ENCODE measurements at places on chromosomes 11 and 22. TPM values are rescaled to one million over a fixed set of nuclear protein-coding genes. Genes with fewer than 3 reads are reported as not detected.
A peak's percentile ranks its signal among the peaks of the same experiment; 100 is the strongest.

- H3K27me3 ChIP-seq: no peaks in the 10 kb centered on the region
- DNase-seq: no peak
- H3K36me3 ChIP-seq: peaks cover 2% of the 10 kb centered on the region
- H3K4me3 ChIP-seq: no peak overlapping the region
These were observed 489.4 kb downstream of the KCNA4 start for GRCh38 chr11:29527391-29527936.

The F2 gene
- not detected for total RNA-seq

- peaks cover 30% of the 10 kb centered on the region for H3K27me3 ChIP-seq
- H3K27ac ChIP-seq: no peak overlapping the region
- H3K4me3 ChIP-seq: no peak overlapping the region
These were observed 268.0 kb downstream of the CTTN start for GRCh38 chr11:70666311-70666710.

DNA sequence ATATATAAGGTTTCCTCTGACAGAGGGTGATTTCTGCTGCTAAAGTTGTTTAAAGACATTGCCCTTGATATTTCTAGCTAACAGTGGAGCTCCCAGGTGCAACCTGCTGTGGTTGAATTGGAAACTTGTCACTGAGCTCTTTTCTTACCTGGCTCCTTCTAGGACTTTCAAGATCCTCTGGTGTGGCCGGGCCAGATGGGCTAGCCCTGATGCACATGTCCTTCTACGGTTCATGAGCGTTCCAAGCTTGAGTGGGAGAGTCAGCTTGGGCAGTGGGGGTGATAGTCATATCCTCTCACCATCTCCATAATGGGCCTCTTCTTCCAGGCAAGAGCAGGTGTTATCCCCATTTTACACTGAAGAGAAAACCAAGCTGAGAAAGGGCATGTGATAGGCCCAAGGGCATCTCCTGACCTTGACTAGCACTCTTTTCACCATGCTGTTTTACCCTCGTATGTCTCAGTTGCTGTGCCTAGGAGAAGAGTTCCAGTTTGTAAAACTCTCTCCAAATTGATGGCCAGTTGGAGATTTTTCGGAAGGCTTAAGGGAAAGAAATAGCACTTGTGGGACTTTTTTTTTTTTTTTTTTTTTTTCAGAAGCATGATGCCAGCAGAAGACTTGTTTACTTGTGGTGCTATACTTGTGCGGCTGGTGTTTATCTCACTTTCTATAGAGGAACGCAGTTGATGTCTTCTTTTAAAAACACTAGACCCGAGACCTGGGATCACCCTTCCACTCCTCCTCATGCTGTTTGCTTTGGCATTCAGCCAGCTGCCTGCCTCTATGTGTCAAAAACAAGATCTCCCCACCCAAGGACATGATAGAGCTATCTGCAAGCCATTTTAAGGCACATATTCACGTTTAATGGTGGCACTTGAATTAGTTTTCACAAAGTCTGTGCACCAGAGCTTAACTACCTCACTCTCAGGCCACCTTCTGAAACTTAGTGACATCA lies 32.6 kb downstream of the TEAD1 start:
- DNase-seq: no peak
- no peak overlapping the region for H3K4me3 ChIP-seq
- no peaks in the 10 kb centered on the region for H3K4me1 ChIP-seq
- H3K36me3 ChIP-seq: no peaks in the 10 kb centered on the region
- peaks cover 71% of the 10 kb centered on the region for H3K27me3 ChIP-seq
- H3K27ac ChIP-seq: no peak overlapping the region

GRCh38 chr11:59418156-59418555 lies 8.1 kb downstream of the OR5A2 start:
- H3K4me1 ChIP-seq: peaks cover 6% of the 10 kb centered on the region
- H3K4me3 ChIP-seq: no peak overlapping the region
- peaks cover 29% of the 10 kb centered on the region for H3K27me3 ChIP-seq
- no peak overlapping the region for H3K27ac ChIP-seq

The SYNGR1 gene
- total RNA-seq: 5.3 TPM

DNA sequence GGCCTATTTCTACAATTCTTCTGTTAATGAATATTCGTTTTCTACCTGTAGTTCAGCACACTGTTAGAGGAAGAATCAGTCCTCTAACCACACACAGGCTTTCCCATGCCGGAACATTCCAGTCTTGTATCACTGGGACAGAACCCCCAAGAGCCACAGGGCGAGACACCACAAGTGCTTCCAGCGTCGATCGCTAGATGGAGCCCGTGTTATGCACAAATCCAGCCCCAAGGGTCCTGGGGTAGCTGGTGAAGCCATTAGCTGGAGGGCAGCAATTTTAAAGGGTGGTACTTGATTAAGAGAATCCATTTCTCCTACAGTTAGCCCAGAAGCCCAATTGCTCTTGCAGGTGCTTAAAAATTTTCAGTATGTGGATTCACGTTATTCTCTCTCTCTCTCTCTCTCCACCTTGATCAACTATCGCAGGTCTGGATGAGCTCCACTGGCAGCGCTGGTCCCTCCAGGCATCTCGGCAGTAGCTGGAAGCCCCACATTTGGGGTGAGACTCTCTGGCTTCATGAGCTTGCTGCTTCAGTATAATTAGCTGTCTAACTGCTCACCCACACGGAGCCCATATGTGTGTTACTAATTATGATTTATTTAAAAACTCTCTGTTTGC lies 148.2 kb upstream of the SNX19 start:
- peak; percentile 24 for DNase-seq
- no peak overlapping the region for H3K4me3 ChIP-seq
- H3K4me1 ChIP-seq: no peaks in the 10 kb centered on the region
- peaks cover 15% of the 10 kb centered on the region for H3K27me3 ChIP-seq

DNA sequence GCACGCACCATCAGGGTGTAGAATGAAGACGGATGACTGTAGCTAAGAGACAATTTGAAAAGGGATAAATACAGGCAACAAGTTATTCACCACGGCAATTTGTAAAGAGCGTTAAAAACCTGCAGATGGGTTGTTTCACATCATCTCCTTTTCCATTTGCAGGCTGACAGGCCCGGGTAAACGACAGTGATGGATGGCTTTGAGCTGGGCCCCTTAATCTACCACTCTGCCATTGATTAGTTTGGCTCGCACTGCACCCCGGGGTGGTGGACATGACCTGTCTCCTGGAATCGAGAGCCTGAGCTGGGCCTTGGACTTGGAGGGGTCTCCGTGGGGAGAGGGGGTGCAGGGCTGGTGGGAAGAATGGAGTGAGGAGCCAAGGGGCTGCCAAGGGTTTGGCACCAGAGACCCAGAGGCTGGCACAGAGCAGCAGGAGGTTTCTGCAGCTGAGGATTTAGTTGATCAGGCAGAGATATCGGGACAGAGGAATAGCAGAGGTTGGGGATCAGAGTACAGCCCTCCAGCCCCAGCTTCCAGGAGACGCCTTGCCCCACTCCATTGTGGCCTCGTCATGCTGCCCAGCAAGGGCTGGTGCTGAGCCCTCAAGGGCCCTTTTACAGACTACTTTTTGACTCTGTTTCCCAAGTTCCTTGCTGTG lies 110.6 kb upstream of the NECTIN1 start:
- peaks cover 33% of the 10 kb centered on the region for H3K27me3 ChIP-seq
- no peak overlapping the region for H3K4me3 ChIP-seq
- H3K36me3 ChIP-seq: no peaks in the 10 kb centered on the region
- H3K4me1 ChIP-seq: peaks cover 9% of the 10 kb centered on the region
- DNase-seq: no peak

DNA sequence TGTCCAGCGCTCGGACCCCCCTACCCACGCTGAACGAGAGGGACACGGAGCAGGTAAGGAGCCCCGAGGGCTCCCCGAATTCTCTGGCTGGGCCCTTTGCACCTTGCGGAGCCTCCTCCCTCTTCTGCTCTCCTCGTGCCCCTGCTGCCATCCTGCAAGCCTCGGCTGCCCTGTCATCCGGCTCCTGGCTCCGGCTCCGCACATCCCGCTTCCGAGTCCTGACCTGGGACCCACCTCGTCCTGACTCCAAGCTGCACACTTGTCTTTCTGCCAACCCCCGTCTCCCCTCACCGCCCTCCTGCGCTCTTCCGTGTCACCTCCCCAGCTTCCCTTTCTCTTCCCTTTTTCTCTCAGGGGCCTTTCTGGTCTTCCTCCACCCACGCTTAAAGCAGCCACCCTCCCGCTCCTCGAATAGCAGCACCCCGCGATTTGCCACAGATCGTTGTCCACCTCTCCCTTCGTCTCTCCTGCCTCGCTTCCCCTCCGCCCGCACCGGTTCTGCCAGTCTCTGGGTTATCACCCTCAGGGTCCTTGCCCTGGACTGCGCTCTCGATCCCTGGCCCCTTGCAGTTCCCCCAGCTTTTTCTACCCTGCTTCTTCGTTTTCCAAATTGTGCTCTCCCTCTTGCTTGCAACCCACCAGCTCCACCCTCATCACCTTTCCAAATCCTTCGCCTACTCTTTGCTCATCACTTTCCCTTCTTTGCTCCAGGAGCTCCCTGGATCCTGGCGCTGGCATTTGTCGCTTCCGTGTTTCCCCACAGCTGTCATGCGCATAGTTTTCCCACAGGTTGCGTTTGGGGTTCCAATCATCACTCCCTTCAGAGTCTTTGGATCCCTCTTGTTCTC lies 822 bp downstream of the MARK2 start:
- peak overlapping the region; percentile 87 for H3K27ac ChIP-seq
- peaks cover 66% of the 10 kb centered on the region for H3K4me1 ChIP-seq
- H3K27me3 ChIP-seq: no peaks in the 10 kb centered on the region
- peak; percentile 49 for DNase-seq

DNA sequence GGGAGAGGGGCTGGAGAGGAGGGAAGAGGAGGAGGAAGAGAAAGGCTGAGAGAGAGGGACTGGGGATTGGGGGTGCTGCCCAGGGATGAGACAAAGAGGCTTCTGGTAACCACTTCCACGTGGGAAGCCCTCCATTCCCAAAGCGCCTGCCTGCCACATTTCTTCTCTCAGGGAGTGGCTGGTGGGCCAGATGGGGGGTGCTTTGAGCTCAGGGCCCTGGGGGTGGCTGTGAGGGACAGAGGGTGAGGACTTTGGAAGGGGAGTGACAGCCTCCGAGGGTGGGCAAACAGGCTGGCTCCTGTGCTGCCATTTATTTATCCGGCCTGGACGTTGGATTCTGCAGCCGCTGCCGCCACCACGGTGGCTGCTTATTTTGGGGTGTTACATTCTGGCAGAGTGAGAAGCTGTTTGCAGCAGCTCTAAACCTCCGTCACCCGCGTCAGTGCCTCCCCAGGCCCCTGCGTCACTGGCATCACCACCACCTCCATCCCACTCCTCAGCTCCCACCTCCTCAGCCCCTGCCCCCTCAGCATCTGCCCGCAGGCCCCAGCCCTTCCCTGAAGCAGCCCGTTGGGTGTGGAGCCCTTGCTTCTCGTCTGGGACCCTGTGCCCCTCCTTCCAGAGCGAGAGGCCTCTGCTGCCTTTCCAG lies 1.6 kb downstream of the RTN4RL2 start:
- DNase-seq: no peak
- peaks cover 49% of the 10 kb centered on the region for H3K27me3 ChIP-seq

DNA sequence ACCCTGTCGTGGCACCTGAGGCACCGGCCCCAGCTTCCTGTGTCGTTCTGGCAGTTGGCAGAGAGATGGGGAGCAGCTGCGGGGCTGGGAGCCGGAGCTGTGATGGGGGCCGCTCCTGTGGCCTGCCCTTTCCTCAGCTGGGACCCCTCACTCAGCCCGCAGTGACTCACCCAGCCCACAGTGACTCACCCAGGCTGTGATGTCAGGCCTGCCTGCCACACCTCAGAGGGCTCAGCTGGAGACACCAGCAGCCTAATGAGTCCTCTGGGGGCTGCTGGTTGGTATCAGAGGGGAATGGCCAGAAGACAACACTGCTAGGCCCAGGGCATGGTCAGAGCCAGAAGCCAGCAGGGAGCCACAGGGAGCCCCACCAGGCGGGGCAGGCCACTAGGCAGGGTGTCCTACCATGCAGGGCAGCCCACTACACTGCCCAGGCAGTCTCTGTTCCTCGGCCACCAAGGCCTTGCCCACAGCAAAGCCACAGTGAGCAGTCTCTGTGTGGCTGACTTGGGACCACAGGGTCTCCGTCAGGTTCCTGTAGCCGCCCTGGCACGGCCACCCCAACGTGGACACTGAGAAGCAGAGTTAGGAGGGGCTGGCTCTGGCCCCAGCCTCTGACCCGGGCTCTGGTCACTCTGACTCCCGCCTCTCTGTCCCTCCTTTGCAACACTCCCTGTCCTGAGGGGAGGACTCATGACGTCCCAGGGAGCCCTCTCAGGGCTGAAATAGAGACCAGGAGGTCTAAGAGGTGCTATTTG lies 4.2 kb upstream of the FXYD2 start:
- H3K27ac ChIP-seq: peak overlapping the region; percentile 71
- DNase-seq: peak; percentile 90
- H3K36me3 ChIP-seq: no peaks in the 10 kb centered on the region
- H3K27me3 ChIP-seq: no peaks in the 10 kb centered on the region
- peak overlapping the region; percentile 72 for H3K4me3 ChIP-seq
- H3K4me1 ChIP-seq: peaks cover 63% of the 10 kb centered on the region

The CSNK2A3 gene
- total RNA-seq: 1.3 TPM

Data from activated T-cell treated with anti-CD3 and anti-CD28 coated beads, Interleukin-2, amount 50 U/mL, for 72 hours (primary cell).